ENCODE measurements at places on chromosomes 2 and 18.

DNA sequence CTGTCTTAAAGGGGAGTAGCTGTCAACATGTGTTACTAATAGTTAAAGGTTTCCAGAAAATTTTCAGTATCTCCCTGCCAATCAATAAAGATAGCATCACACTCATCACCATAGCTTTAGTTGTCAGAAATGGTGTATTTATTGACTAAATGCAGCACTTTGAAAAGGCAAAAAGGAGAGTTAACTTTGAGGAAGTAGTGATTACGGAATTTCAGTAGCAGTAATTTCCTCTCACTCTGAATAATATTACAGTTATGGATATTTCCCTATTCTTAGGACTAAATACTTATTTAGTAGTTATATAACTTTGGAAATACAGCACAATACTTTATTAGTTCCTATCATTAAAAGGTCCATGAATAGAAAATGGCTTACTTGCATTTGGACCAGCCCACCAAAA lies 250.5 kb downstream of the CAMKMT start:
- DNase-seq: no peak

DNA sequence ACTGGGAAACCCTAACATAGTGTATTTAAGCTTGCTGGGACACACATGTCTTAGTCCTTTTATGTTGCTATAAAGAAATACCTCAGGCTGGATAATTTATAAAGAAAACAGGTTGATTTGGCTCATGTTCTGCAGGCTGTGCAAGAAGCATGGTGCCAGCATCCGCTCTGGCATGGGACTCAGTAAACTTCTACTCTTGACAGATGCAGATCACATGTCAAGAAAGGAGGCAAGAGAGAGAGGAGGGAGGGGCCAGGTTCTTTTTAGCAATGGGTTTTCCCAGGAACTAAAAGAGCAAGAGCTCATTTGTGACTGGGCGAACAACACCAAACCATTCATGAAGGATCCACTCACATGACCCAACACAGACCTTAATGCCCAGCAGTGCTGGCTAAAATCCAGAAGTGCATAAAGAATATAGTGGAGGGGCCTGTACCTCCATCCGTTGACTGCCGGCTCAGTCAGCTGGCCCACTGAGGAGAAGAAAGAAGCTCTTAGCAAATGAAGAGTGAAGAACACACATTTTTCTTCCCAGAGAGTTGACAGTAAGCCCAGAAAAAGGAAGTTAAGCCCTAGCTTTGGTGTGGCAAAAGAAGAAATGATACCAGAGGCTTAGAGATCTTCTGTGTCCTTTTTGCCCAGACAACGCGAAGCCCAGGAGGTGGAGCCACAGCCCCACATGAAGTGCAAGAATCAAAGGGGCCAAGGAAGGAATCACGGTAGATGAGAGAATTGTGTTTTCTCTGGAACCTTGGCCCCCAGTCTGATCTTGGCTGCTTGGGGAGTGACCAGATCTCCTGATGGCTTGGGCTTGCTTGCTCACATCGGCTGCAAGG lies 183.5 kb upstream of the FAM98A start:
- DNase-seq: no peak

DNA sequence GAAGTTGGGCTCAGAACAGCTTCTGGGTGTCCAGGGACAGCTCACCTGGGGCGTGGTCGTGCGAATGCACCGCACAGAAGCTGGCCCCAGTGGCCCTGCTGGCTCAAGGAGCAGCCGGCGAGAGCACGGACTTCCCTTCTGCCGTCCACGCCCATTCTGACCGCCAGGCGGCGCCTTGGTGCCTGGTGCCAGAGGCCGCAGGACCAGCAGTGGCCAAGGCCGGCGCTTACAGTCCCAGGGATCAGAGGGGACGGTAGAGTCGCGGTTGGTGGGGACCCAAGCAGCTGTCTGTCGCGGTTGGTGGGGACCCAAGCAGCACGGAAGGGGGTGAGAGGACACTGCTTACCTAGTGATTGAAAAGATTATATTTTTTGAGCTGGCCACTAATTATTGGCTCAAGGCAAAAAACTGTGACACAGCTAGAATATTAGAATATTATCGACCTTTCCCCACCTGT lies 25.7 kb downstream of the NPPC start:
- DNase-seq: peak; percentile 18

- no peak for DNase-seq
These were observed 286.3 kb downstream of the BCL11A start for GRCh38 chr2:60267122-60267521.

DNA sequence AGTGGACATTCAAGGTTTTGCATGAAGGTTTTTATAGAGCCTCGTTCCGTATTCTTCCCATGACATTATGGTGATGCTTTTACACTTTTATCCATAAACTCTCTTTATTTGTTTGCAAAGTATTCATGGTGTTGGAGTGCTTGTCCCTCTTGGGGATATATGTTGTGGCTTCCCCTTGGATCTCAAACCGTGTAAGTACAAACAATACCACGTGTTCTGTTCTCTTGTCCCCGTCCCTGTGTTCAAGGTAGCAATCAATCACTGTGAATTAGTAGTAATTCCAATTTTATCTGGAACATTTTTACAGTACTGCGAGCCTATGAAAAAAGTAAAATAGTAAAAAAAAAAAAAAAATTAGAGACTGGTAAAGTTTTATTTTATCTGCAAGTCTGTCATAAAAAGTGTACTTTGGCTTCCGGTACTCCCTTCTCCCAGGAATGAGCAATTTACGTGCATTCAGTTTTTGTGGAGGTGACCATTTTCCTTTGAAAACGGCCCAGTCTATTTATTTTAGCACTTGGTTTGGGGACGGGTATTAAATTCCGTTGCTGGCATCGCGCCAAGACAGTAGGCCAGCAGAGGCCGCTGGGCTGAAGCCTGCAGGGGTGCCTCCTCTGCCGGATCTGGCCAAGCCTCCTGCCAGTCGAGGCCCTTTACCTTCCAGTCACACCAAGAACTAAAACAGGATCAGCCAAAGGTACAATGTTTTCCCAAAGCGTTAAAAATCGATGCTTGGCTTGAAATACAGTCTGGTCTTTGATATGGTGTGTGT lies 175.7 kb downstream of the SOCS6 start:
- no peak for DNase-seq

All from activated CD4-positive, alpha-beta T cell treated with anti-CD3 and anti-CD28 coated beads, Interleukin-2, amount 50 U/mL, for 4 hours (primary cell).